ENCODE measurements at places on chromosomes 3 and 15.
A peak's percentile ranks its signal among the peaks of the same experiment; 100 is the strongest.

DNA sequence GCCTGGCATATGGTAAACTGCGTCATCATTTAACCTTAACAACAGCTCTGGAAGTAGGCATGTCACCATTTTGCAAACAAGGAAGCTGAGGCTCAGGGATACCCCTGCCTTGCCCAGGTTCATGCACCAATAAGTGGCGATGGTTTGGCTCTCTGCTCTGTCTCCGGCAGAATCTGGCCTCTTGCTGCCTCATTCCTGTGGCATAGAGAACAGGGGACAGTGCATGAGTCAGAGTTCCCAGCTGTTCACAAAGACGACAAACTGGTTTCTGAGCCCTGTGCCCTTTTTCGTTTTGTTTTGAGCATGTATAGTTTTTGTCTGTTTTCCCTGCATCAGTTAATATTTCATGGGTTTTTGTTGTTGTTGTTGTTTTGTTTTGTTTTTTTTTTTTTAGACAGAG lies 236.8 kb downstream of the OPA1 start:
- DNase-seq: no peak

DNA sequence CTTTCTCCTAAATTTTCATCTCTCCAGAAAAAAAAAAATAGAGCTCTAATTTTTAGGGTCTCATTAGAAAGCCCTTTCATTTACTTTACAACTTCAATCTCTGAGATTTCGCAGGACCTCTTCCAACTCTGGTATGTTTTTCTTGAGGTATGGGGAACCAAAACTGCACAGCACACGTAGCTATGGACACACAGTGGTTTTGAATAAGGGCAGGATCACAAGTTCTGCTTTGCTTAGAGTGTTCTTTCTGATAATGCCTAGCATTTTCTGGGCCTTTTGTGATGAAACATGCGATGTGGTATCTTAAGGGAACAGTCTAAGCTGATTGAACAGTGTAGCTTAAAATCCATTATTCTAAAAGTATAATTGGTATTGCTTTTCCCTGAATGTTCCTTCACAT lies 25.3 kb downstream of the ZNF592 start:
- DNase-seq: no peak

DNA sequence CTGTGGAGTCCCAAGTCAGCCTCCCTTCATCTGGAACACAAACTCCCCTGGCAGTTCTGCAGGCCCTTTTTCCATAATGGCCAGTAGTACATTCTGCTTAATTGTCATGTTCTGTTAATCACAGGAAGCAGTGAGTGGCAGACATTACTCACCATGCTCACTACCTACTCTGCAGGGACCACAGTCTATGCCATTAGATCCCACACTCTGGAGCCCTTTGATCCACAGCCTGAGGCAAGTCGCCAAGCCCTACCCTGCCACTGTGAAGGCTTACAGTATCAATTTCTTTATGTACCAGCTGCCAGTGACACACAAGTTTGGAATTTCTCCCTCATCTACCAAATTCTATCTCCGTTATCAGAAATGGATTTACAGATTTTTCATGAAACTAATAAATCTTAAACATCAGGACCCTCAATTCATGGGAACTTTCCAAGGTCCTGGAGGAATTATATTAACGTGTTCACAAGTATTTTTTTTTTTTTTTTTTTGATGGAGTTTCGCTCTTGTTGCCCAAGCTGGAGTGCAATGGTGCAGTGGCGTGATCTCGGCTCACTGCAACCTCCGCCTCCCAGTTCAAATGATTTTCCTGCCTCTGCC lies 20.6 kb upstream of the WWTR1 start:
- peak; percentile 10 for DNase-seq

DNA sequence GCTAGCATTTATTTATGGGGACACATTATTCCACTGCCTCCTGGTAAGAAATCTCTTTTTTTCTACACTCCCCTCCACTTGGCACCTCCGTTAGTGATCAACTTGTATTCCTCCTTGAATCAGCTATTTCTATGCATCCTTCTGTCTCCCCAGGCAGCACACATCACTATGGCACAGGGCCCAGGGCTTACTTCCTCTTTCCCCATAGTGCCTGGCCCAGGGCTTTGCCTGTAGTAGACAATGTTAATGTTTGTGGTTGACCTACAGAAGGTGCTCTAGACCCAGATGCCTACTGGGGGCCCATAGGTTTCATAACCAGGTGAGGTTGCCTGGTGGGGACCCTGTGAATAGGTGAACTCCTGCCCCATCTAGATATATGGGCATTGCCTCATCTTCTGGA lies 44.9 kb downstream of the EPHB1 start:
- no peak for DNase-seq

DNA sequence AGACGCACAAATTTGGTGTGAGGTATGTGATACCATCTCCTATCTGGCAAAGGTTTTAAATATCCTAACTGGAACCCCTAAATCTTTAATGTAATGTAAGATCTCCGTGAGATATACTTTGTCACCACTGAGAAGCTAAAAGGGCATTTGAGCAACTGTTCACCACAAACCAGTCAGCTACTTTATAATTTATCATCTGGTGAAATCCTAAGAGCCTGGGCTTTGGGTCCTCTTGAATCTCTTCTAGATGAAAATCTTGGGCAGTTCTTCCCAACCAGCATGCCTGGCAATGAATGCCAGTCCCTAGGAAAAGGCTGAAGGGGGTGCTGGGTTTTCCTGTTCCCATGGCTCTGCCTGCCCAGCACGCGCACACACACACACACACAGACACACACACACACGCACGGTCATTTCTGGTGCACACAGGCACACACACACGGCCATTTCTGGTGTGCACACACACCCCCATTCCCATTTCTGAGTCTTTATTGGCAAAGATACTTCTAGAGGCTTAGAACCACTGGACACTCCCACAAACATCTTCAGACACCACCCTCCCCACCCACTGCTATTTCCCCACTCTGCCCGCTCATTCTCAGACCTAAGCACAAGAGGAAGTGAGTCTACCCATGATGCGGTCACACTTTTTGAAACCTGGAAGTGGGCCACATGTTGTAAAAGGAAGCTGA lies 72.6 kb downstream of the MYO1E start:
- no peak for DNase-seq
